ENCODE measurements at places on chromosomes 3 and 15.
A peak's percentile ranks its signal among the peaks of the same experiment; 100 is the strongest.

DNA sequence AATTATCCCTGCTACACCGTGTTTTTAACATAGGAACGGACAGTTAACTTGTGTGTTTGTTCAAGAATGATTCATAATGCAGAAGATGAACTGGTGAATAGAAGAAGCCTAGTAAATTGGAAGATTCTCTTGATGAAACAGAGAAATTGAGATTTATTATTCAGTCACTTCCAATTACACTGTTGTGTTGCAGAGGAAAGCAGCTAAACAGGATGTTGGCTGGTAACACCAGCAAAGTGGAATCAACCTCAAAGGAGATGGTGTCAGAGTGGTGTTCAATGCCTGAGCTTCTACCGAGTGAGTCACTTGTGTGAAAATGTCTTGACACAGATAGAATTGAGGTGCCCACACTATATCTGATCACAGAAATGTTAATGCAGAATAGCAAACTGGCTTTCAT, 399.6 kb downstream of the LPP start:
- DNase-seq = no peak

- no peak for DNase-seq
Measured at GRCh38 chr15:101556273-101556672, 66.8 kb upstream of the PCSK6 start.

DNA sequence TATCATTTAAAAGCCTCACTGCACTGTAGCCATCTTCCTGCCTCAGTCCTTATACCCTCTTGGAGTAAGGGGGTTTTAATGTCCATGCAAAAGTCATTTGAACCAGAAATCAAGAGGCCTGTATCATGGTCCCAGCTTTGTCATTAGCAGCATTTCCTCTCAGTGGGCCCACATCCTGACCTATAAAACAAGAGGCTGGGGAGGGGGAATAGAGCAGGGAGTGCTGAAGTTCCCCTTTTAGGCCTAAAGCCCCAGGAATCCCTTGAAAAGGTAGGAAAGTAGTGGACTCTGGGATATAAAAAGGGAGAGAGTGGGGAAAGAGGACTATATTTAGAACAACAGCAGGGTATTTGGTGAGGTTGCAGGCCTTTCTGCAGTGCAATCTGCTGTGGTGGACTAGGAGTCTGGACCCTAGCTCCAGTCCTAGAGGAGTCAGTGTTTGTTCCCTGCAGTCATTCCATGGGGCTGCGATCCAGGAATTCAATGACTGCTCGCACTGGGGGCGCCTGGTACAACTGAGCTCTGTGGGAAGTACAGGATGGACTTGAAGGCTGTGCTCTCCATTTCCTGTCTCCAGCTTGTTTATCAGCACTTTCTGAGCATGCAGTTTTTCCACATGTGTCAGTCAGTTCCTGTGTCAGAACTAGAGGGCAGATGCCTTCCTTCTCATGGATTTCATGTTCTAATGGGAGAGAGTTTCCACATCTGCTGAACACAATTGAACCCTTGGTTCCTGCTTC, 46.8 kb downstream of the PDHB start:
- peak; percentile 61 for DNase-seq

DNA sequence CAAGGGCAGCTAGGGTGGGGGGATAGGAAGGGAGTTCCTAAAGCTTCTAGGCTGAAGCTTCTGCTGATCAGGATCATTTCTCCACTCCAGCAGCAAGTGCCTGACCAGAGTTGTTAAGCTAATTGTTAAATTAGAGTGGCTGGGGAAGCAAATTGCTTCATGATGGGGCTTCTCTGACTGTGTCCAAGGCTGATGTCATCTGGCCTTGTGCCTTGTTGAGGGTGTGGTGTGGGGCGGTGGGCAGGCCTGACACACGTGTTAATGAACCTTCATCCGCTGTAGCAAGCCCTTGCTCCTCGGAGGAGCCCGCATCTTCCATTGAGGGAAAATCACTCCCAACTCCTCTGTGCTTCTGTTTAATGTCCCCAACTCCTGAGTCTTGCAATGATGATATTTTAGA, 84.3 kb upstream of the ROPN1 start:
- DNase-seq = peak; percentile 21

DNA sequence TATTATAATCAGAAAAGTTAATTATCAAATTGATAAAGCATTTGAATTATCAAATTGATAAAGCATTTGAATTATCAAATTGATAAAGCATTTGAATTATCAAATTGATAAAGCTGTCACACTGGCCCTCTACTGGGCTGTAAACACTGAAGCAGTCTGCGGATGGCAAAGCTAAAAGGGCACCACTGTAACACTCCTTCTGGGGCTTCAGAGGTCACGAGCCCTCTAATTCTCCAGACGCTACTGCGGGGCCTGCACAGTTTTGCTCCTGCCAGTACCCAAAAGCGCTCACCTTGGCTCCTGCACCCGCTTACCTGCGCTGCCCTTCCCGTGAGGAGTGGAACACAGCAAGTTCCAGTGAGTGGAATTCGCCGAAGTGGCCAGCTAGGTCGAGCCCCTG, 409.0 kb upstream of the KCNMB2 start:
- DNase-seq = no peak

- DNase-seq = no peak
Measured at GRCh38 chr3:30518181-30518864, 88.1 kb upstream of the TGFBR2 start.

- DNase-seq = peak; percentile 100
Measured at GRCh38 chr3:119463171-119464169, at the start of gene TMEM39A. TSS of gene TMEM39A (minus strand) at chr3:119463615. CDS start at chr3:119462074, 1,541 bp downstream.

DNA sequence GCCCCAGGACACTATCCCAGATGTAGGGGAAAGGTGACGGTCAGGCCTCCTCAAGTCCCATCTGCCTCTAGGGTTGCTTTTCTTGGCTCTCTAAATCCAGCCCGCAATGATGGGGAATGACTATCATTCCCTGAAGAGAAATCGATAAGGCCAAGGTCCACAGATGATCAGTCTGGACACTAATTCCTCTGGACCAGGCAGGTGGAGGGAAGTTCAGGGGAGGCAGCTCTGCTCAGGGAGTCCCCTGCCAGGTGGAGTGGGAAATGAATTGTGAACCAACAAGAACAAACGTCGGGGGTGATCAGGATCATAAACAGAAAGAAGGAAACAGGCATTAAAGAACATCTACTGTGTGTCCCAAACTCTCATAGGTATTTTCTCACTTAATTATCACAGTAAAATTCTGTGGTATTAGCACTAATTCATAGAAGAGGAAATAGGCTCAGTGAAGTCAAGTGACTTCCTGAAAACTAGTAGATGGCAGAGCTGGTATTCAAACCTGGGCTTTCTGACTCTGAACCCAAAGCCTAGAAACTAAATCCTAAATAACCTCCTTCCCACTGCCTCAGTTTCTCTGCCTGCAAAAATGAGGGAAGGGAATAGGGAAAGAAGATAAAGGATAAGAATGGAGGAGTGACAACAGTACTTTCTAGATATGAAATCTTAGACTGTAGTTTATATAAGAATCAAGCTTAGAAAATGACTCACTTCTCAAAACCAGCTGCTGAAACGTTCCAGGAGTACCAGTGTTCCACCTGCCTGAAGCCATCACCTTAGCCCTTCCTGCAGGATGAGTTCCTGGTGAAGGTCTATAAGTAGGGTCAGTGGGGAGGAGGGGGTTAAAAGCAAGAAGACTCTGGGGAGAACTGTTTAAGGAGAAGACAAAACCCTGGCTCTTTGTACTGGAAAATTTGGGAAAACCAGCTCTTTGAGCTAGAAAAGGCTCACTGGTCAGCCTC, 7.5 kb downstream of the BMF start:
- DNase-seq = no peak

GRCh38 chr3:177878957-177879356, 657.3 kb upstream of the KCNMB2 start:
- no peak for DNase-seq

- DNase-seq = no peak
Measured at GRCh38 chr15:95019907-95020306, 788.5 kb downstream of the MCTP2 start.

DNA sequence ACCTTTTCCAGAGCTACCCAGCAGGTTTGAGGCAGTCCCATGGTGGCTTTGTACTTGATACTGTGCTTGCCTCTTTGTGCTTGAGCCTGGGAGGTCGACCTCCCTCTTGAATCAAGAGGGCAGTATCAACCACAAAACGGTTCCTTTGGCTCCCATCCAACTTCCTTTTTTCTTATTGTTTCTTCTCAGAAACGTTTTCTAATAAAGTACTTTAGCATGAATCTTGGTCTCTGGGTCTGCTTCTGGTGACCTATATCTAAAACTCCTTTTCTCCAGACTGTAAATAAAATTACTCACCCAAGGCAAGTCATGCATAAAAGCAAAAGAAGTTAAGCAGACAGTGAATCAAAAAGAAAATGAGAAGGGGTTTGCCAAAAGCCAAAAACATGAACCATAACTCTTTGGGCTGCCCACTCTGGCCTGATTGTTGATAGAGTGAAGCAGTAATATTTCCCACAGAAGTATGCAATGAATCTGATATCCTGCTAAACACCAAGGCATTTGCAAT, 112.2 kb upstream of the SLC4A7 start:
- peak; percentile 46 for DNase-seq

DNA sequence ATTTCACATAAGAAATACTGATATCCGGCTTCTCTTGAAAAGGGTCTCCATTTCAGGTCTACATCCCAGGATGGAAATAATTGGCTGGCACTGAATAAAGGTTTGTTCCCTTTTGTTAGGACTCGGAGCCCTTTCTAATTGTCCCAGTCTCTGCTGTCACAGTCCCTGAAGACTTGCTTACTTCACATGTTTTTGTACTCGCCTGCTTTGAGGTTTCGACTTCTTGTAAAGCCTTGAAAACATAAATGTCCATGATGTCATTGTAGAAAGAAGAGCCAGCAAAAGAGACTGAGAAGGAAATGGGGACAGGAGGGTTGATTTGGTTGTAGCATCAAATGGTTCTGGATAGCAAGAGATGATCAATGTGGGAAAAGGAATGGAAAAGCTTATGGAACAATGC, 963.4 kb upstream of the SEMA6D start:
- no peak for DNase-seq

DNA sequence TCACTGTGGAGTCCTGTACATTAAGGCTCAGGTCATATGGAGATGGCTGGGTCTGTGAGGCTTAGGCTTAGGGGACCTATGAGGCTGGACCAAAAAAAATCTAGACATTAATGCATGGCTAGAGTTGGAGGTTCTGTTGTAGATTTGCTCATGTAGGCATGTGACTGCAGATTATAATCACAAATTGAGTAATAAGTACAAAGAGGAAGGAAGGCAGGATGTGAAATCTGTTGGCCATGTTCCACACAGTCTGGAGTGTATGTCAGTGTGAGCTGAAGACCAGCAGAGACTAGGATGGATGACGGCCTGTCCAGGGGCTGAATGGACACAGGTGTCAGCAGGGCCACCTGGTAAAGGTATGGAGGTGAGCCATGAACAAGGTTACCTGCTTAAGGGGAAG, at the start of gene ST3GAL6:
ST3GAL6 (plus strand) TSS at position 265 of the 400 bp plus-strand sequence. CDS start 5,101 bp downstream, outside the sequence.
- DNase-seq = no peak

- DNase-seq = no peak
Measured at GRCh38 chr3:50127251-50127691, 27.9 kb upstream of the SEMA3F start.

- DNase-seq = peak; percentile 44
Measured at GRCh38 chr3:49602877-49603411, 48.7 kb downstream of the BSN start.

GRCh38 chr15:101528917-101529299, 39.4 kb upstream of the PCSK6 start:
- DNase-seq = no peak

- DNase-seq = no peak
Measured at GRCh38 chr3:2114617-2115275, 16.1 kb downstream of the CNTN4 start.

DNA sequence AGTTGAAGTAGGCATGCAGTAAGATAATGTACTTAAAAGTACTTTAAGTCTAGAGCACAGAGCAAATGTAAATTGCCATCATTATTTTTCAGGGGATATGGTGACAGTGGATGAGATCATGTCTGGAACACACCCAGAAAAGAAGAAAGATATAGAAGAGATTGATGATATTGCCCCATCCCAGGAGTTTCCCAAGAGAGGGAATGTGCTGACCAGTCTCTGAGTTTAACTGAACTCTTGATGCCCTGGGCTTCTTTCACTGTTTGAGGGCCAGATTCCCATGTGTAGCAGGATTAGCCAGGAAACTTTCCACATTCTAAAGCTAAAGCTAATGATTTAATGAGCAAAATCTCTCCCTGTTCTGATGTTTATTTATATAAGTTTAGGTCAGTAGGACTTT, 366.8 kb upstream of the UMPS start:
- peak; percentile 63 for DNase-seq

DNA sequence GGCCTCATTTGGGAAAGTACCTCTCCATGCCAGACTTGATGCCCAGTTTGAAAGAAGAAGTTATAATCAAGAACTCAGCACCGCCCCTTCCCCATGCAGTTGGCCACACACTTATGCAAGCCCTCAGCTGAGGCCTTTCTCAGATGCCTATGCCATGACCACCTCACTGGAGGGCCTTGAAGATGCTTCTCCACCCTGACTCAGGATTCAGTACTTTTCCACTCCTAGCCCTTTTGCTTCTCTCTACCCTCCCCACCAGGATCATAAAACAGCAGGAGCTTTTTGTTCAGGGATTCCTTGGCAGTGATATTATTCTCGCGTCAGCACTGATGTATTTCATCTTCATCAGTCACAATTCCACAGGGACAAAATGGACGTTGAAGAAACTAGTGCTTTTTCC, 313.5 kb downstream of the PYDC2 start:
- DNase-seq = peak; percentile 90

- DNase-seq = no peak
Measured at GRCh38 chr15:95298729-95299128, 1031.8 kb upstream of the NR2F2 start.

DNA sequence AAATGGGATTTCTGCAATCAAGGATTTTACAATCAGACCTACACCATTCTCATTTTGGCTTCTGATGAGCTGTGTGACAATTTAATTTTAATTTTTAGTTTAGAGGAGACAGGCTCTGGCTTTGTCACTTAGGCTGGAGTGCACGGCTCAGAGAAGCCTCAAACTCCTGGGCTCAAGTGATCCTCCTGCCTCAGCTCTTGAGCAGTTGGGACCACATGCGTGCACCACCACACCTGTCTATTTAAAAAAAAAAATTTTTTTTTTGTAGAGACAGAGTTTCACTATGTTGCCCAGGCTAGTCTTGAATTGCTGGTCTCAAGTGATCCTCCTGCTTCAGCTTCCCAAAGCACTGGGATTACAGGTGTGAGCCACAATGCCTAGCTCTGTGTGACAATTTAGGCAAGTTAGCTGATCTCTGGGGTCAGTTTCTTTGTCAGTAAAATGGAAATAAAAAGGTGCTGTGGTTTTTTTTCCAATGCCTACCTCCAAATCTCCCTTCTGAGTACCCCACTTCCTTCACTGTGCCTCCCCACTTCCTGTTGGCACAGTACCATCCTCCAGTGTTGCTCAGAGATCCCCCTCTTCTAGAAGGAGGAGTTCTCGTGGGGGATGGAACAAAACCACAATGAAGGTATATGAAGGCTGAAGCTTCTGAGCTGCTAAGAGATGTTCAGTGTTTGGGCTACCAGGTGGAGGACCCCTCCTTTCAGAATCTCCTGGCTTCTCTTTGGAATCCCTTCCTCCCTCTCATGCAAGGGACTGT, 54.1 kb upstream of the GSK3B start:
- DNase-seq = no peak
